Cerebellar cortex (tissue), 1 donor: ENCODE measurements at places on chromosomes 4 and X.

- DNase-seq = no peak
Observed at GRCh38 chrX:11836284-11836683, 78.2 kb downstream of the MSL3 start.

DNA sequence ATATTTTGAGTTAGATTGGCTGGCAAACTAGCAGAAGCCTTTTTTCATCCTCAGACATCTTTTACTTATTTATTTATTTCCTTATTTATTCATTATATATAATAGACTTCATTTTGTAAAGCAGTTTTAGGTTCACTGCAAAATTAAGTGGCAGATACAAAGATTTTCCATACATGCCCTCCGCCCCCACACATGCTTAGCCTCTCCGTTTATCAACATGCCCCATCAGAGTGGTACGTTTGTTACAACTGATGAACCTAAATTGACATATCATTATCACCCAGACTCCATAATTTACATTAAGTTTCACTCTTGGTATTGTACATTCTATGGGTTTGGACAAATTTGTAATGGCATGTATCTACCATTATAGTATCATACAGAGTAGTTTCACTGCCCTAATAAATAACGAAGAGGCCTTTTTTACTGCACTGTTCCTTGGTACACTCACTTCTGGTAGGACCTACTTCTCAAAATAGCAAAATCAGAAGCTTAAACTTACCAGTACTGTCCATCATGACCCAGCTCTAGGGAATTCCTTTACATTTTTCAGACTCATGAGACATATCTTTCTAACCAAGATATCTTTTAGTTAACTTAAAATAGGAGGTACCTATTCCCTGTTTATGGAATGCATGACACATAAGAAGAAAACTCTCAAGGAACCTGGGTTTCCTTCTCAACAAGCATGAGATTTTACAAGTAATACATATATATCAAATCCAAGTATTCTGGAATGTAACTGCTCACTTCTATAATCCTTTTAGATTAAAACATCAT lies 4.8 kb upstream of the TMPRSS11B start:
- no peak for DNase-seq

GRCh38 chrX:17519358-17519757 lies 144.4 kb downstream of the NHS start:
- DNase-seq = no peak

DNA sequence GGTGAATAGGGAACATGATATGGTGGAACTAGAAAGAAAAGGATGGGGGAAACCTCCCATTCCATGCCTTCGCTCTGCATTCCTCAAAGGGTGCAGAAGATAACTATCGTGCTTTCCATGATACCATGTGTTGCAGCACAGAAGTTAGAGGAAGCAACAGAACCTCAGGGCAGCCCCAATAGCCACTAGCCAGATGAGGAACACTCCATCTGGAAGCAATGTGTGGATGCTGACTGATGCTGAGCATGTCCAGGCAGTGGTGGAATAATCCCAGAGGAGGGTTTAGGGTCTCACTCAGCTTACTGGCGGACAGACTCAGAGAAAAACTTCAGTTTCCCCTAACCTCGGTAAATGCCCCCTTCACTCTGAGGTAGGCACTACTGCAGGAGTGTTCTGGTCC lies 7.5 kb downstream of the SMIM10 start:
- DNase-seq = no peak

DNA sequence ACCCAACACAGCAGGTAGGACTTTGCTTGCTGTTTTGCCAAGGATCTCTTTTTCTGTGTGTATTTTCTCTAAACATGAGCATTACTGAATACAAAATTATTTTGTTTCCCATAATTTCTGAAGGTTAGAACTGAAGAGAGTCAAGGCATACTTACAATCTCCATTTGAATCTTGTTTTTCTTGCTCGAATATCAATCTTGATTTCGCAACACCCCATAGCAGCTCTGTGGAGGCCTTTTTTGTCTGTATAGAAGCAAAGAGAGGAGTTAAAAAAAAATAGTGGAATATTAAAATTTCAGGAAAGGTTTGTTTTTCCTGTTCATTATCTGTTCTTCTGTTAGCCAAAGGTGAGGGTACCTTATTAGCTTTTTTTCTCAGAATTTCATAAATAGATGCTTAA lies 92.9 kb downstream of the TNIP2 start:
- DNase-seq = no peak

- peak; percentile 60 for DNase-seq
Observed at GRCh38 chrX:51496501-51497291, at the start of gene NUDT11. TSS of gene NUDT11 (minus strand) at chrX:51496592. CDS start at chrX:51496444, 148 bp downstream.

DNA sequence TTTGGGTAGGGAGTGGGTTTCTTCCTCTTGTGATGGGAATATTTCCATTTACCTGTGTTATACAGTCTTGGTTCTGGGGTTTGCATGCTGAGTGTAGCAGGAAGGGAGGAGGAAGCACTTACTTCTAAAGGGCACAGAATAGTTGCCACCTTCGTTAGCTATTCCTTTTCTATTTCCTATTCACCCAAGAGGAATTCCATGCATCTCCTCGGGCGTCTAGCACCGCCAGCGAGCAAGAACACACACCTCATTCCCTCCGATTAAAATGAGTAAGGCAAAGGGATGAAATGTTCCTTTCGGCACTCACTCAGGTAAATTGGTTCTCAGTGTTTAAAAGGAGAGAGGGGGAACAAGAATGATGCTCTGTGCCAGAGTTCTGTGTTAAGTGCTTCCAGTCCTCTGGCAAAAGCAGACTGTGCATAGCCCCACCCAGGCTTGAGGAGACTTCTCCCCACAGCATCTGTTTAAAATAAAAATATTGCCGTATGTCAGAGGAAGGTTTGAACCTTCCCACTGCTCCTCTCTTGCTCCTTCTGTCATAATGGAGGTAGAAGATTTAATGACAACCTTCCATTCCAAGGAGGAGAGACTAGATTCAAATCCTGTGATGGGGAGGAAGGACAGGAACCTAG lies 351.4 kb downstream of the PTTG2 start:
- no peak for DNase-seq

DNA sequence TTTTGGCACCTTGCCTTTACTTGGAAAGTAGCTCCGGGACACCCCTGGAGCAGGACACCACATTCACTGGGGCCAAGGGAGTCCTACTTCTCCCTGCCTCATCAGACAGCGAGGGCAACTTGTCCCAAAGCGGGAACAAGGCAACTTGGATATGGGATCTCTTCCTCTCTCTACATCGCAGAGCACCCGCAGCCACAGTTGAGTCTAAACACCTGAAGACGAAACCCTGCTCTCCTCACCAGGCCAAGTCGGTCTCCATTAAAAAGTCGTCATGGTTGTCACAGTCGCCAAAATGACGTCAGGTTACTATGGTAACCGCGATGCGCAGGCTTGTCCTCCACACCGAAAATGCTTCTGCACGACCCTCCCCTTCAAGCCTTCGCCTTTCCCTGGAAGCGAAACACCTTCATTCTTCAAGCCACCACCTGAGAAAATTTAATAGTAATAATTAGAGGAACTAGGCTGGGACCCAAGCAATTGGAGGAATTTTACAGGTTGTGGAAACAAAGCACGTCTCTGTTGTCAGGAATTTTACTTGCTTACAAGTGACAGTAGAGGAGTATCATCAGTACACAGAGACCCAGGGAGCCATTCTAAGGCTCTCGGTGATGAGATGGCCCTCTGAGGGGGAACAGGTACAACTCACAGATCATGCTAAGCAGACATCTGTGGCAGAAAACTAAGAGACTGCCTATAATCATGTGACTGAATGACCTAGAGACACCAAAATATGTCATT lies 30.5 kb upstream of the TCEAL4 start:
- DNase-seq = peak; percentile 83

DNA sequence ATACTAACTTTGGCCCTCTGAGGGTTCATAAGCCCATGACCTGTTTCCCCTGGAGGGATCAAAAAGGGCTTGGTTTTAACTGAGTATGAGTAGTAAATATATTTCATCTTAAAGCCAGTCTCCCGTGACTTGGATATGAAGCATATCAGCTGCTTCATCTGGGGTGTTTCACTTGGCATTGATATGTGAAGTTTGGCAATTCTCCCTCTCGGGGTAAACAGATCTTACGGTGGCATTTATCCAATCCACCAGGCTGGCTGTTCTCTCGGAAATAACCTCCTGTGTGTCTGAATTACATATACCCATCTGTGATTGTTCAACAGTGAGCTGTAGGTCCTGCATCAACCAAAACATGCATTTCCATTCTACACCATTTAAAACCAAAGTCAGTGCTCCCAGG lies 130.7 kb downstream of the ADAM29 start:
- no peak for DNase-seq

GRCh38 chrX:153501530-153501929 lies 6.8 kb downstream of the BGN start:
- no peak for DNase-seq

GRCh38 chr4:137823007-137823406 lies 290.7 kb upstream of the PCDH18 start:
- no peak for DNase-seq

DNA sequence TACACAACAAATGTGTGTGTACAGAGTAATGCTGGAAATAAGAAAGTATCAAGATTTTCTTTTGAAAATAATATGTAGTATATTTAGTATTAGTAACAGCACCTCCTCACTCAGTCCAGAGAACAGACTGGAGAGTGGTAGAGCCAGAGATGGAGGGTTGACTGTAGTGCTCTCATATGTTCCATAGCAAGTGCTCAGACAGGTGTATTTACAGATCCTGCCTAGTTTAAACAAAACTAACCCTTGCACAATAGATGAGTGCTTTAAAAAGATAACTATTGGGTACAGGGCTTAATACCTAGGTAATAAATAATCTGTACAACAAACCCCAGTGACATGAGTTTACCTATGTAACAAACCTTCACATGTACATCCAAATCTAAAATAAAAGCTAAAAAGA lies 381.0 kb upstream of the EMCN start:
- DNase-seq = no peak

GRCh38 chr4:124322234-124323065 lies 390.1 kb downstream of the ANKRD50 start:
- peak; percentile 49 for DNase-seq

- no peak for DNase-seq
Observed at GRCh38 chr4:143188136-143189088, 3.7 kb downstream of the USP38 start.

DNA sequence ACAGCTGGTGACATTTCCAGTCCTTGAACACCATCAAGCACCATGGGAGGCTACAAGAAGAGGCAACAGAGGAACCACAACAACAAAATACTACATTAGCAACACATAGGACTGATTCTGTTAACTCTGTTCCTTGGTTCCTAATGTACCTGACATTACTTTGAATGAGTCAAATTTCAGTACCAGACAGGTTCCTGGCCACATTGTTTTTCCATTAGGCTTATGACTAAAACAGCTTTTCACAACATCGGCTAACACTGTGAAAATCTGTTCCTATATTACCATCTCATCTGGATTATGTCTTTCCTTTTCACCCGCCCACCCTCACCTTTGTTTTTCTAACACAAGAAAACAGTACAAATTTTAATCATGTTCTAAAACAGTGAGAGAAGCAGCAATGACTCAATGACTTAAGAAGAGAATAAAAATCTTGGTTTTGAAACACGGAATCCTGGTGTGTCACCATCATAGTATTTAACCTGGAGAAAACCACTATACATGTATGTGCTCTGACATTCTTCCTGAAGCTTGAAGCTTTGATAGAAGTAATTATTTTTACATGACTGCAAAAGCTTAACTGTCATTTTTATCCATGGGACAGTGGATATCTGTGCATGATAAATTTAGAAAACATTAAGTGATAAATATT lies 143.9 kb downstream of the SCFD2 start:
- DNase-seq = no peak

GRCh38 chr4:151667666-151668065 lies 93.1 kb downstream of the GATB start:
- no peak for DNase-seq

DNA sequence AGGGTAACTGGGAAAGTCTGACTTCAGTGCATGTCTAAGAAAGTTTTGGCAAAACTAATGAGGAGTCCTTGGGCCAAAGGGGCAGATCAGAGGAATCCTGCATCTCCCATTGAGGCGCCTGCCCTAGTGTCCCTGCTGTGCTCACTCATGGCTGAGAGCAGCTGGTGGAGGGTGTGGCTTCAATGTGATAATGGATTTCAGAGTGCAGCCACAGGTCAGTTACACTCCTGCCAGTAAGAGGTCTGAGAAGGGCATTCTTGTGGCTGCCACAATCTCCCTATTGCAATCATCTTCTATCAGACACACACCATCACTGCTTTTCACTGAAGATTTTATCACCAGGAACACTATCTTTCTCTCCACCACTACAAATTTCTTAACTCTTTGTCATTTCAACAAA lies 457.1 kb downstream of the MID1IP1 start:
- DNase-seq = no peak

DNA sequence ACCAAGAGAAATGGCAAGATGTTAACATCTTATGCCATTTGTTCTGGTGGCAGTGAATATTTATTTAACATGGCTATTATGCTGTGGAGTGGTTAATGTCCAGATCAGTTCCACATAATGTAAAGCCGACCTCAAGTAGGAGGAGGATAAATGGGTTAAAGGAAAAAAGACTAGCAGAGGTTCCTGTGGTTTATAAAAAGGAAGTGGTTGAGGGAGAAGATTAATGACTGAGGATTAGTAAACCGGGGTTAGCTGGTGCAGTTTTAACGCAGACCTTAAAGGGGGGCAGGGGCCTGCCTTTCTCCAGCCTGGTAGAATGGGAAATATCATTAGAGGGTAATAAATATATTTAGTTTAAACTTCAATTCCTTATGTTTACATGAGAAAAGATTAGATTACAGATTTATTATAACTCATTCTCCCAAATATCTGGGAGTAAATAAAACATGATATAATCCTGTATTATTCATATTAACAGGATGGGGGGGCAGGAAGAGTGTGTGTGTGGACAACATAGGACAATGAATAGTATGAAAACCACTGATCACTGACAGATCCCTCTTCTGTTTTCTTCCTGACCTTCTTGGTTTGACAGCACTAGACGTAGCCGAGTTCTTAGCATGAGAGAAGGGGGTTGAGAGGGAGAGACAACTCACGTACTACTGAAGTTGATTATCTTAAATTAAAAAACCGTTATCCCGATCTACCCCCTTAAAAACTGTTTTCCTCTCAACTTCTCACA lies 124.1 kb upstream of the LIMCH1 start:
- DNase-seq = no peak

GRCh38 chr4:120673696-120674095 lies 248.8 kb downstream of the PRDM5 start:
- no peak for DNase-seq

DNA sequence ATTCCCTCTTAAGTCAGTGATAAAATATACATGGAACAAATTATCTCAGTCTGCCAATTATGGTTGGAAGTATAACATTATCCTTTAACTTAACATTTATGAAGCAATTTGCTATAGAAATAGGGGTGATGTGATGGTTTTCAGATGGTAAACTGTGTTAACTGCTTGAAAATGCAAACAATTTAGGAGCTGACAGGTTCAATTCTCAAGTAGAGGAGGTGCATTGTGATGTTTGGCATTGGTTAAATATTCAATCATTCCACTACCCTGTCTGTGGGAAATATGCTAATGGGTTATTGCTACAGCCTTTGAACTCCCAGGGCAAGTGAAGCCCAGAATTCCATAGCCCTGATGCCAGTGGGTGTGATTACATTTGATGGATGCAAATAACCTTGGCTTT lies 243.4 kb upstream of the GK2 start:
- DNase-seq = no peak
